ENCODE measurements at places on chromosomes 6 and 20. TPM values are rescaled to one million over a fixed set of nuclear protein-coding genes. Genes with fewer than 3 reads are reported as not detected.

Gene LAMA4
- total RNA-seq: 247 TPM

Gene TTLL9
- 1.0 TPM for total RNA-seq

Gene EPPIN
- not detected for total RNA-seq

Gene IL20RA
- total RNA-seq: 4.6 TPM

Gene SPATS1
- total RNA-seq: not detected

Gene SCUBE3
- 1.3 TPM for total RNA-seq

Gene PRELID3B
- 57.6 TPM for total RNA-seq

Gene TXLNB
- total RNA-seq: 188 TPM

Gene ADGB
- 0.10 TPM for total RNA-seq

Gene GSTA1
- 1.6 TPM for total RNA-seq

Gene NMBR
- not detected for total RNA-seq

Gene MYB
- 1.3 TPM for total RNA-seq

Gene GGT7
- 15.0 TPM for total RNA-seq

Gene PLEKHG1
- 43.9 TPM for total RNA-seq

Gene DDO
- total RNA-seq: 6.6 TPM

Gene B3GAT2
- under 0.01 TPM for total RNA-seq

Gene SUMO4
- 5.5 TPM for total RNA-seq

Gene SPTLC3
- total RNA-seq: 15.8 TPM

Gene MEI4
- 0.31 TPM for total RNA-seq

Gene ZNF334
- total RNA-seq: 6.7 TPM

Gene SDCBP2
- 3.6 TPM for total RNA-seq

Gene ARID1B
- 143 TPM for total RNA-seq

Gene C6orf15
- 5.0 TPM for total RNA-seq

Gene COL11A2
- total RNA-seq: 5.7 TPM

Gene NHSL1
- total RNA-seq: 17.3 TPM

Gene BNIP5
- total RNA-seq: not detected

Gene TMEM74B
- 8.2 TPM for total RNA-seq

Gene SLC9A8
- total RNA-seq: 4.3 TPM

Gene PDE7B
- 14.6 TPM for total RNA-seq

Gene CCN2
- total RNA-seq: 57.3 TPM

Gene OR12D3
- not detected for total RNA-seq

Gene LAMP5
- total RNA-seq: 1.7 TPM

Gene STK4
- 24.4 TPM for total RNA-seq

Gene WFDC2
- 16.6 TPM for total RNA-seq

Gene RFX6
- not detected for total RNA-seq

Gene ADAM33
- total RNA-seq: 52.6 TPM

Gene RBPJL
- total RNA-seq: not detected

Gene NT5E
- total RNA-seq: 22.3 TPM

Measured in tongue (tissue), 3 donors.